Sciatic nerve (tissue), 2 donors: ENCODE measurements at places on chromosomes 1 and 21.
A peak's percentile ranks its signal among the peaks of the same experiment; 100 is the strongest.

- DNase-seq: no peak
These were observed 131.4 kb upstream of the RAB4A start for GRCh38 chr1:229139331-229140118.

DNA sequence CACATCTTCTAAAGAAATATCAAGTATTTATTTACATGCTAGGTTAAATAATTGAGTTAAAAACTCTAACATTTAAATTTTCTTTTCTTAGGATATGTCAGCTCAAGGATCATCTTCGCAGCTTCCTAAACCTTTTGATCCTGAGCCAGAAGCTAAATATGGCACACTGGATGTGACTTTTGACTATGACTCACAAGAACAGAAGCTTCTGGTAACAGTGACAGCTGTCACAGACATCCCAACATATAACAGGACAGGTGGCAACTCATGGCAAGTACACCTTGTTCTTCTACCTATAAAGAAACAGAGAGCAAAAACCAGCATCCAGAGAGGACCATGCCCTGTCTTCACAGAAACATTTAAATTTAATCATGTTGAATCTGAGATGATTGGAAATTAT, 132.7 kb upstream of the SERTAD4 start:
- no peak for DNase-seq

DNA sequence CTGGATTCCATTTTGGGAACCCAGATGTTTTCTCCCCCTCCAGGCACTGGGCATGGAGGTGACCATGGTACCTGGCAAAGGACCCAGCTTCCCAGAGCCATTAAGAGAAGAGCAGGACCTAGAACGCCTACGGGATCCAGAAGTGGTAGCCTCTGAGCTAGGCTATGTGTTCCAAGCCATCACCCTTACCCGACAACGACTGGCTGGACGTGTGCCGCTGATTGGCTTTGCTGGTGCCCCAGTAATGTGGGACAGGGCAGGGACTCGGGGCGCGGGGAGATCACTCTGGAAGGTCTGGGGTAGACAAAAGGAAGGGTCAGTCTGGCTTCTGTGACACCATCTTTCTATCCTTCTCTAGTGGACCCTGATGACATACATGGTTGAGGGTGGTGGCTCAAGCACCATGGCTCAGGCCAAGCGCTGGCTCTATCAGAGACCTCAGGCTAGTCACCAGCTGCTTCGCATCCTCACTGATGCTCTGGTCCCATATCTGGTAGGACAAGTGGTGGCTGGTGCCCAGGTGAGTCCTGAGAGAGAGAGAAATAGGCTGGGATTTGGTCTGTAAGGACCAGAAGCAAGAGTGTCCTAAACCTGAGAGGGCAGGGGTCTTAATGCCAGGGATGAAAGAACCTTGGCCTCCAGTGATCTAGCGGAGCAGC, 1.6 kb downstream of the UROD start:
- no peak for DNase-seq

DNA sequence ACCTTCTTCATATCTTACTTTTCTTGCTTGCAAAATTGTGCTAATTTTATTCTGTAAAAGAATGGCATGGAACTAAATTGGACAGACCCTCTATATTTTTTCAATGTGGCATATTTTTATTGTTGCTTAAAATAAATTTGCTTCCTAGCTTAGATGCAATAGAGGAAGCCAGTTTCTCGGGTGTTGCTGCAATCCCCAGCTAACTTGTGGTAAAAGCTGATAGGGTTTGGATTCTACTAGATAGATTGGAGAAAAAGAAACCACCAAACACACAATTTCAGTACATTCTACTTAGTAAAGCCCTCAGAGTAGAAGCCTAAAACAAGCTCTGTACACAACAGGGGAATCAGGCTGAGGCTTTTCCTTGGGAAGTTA, 49.5 kb upstream of the GCLM start:
- DNase-seq: no peak

GRCh38 chr1:38651669-38652068, 207.9 kb downstream of the RRAGC start:
- no peak for DNase-seq

- peak; percentile 37 for DNase-seq
These were observed 39.9 kb upstream of the NFASC start for GRCh38 chr1:204830747-204831146.

GRCh38 chr1:247304031-247304430, 27.6 kb downstream of the ZNF496 start:
- no peak for DNase-seq

- no peak for DNase-seq
These were observed 313.6 kb downstream of the OLFM3 start for GRCh38 chr1:101683136-101683535.

GRCh38 chr1:244665771-244666217, 12.9 kb downstream of the DESI2 start:
- no peak for DNase-seq

DNA sequence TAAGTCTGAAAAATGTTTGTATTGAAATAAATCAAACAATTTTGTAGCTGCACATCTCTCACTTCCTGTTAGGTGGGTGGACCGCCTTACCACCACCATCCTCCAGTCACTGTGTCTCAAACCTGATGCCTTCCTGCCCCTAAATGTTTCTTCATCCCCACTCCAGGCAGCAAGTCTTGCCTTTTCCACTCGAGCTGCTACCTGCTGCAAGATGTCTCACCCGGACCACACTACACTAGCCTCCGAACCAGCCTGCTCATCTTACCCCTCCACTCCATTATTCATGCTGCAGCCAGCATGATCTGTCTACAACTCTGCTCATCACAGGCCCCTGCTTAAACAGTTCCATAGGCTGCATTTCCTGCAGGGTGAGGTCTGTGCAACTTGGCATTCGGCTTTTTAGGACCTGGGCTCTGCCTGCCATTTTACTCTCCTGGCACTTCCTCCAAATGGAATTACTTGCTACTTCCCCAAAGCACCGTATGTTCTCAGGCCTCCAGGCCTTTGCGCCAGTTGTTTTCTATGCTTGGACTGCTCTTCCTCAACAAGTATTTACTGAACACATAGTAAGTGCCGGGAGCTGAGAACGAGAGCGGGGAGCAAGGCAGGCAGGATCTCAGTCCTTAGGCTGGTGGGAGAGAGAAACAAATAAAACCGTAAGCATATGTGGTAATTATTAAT, 5.2 kb upstream of the SF3A3 start:
- DNase-seq: no peak

- DNase-seq: no peak
These were observed 19.6 kb downstream of the CCDC30 start for GRCh38 chr1:42482635-42483153.

DNA sequence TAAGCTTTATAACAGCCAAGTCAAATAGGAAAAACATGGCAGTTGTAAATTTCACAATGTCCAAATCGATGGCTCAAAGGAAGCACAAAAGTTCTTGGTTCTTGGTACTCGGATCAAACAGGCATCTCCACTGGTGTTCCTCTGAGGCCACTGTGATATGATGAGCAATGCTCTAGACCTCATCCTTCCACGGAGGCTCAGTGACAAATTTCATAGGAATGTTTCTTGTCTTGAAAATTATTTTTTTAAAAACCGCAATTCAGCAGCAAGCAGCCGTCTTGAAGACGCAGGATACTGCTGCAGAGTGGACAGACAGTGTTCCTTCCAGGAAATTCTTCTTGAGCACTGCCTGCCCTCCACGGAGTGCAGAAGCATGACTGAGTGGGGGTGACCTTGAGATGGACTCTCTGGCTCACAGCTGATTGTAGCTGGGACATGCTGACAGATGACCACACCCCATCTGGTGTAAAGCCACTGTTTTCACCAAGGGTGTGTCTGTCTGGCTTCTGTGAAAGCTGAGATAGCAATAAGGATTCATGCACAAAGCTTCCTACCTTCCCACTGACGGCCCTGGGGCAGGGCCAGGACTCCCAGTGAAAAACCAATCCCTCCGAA, 61.9 kb downstream of the TIAM1 start:
- DNase-seq: no peak

GRCh38 chr1:83641206-83641658, 357.7 kb downstream of the TTLL7 start:
- no peak for DNase-seq
